ENCODE measurements at places on chromosomes 7 and 10. TPM values are rescaled to one million over a fixed set of nuclear protein-coding genes. Genes with fewer than 3 reads are reported as not detected.

The SLC26A4 gene
- 0.09 TPM for total RNA-seq

- H3K27me3 ChIP-seq = no peaks in the 10 kb centered on the region
- peaks cover 35% of the 10 kb centered on the region for H3K4me1 ChIP-seq
- no peak overlapping the region for H3K4me3 ChIP-seq
- H3K27ac ChIP-seq = no peak overlapping the region
These were observed 10.5 kb downstream of the RPS24 start for GRCh38 chr10:78044179-78044578.

GRCh38 chr7:78039790-78040776, 241.5 kb downstream of the PHTF2 start:
- H3K4me1 ChIP-seq = peaks cover 7% of the 10 kb centered on the region
- H3K27me3 ChIP-seq = peaks cover 12% of the 10 kb centered on the region
- H3K36me3 ChIP-seq = no peaks in the 10 kb centered on the region

DNA sequence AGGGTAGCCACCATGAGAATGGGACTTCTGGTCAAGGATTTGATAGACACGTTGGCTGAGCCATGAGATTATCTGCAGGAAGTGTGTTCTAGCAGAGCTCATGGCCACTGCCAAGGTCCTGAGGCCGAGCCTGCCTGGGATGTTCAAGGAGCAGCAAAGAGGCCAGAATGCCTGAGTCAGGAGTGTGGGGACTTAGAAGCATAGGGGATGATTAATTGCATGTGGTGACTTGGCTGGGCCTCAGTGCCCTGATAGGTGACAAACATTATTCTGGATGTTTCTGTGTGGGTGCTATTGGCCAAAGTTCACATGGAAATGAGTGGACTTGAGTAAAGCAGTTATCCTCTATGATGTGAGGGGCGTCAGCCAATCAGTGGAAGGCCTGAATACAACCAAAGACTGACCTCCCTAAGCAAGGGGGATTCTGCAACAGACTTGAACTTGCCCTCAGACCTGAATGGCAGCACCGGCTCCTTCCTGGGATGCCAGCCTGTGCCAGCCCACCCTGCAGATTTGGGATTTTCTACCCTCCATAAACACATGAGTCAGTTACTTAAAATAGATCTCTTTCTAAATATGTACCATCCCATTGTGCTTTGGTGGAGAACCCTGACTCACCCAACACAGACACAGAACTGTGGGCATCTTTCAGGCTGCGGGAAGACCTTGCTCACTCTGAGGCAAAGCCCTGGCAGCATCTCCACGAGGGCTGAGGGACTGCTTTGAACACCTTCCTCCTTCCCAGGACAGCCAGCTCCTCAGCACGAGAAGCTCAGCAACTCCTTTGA, 363.9 kb upstream of the MGMT start:
- DNase-seq = no peak
- H3K36me3 ChIP-seq = no peaks in the 10 kb centered on the region
- H3K27me3 ChIP-seq = no peaks in the 10 kb centered on the region
- H3K4me3 ChIP-seq = no peak overlapping the region
- no peak overlapping the region for H3K27ac ChIP-seq

DNA sequence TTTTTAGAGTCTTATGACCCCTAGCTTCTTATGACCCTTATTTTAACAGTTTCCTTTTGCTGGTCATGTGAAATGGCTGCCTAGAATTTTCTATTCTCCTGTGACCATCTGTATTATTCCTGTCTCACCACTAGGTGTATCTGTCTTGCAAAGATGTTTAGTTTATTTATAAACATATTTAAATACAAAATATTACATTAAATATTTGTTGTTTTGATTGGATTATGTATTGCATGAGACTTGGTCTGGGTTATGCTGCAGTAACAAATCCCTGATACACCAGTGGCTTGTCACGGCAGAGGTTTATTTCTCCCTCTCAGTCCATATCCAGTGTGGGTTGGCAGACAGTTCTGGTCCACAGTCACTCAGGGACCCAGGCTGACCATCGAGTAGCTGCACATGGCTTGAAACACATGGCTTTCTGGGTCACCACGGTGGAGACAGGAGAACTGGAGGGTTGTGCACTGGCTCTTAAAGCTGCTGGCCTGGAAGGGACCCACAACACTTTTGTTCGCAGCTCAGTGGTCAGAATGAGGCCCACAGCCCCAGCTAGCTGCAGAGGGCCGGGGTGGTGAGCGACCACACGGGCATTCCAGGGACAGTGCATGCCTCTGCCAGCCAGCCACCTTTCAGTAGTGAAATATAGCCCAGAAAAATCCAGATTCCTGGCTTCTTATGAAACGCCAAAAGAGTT, 7.4 kb downstream of the RASSF4 start:
- peak overlapping the region; percentile 72 for H3K27ac ChIP-seq
- peak; percentile 68 for DNase-seq
- peaks cover 100% of the 10 kb centered on the region for H3K4me1 ChIP-seq
- H3K36me3 ChIP-seq = peaks cover 13% of the 10 kb centered on the region

- no peaks in the 10 kb centered on the region for H3K27me3 ChIP-seq
- no peaks in the 10 kb centered on the region for H3K4me1 ChIP-seq
- H3K36me3 ChIP-seq = no peaks in the 10 kb centered on the region
- no peak overlapping the region for H3K4me3 ChIP-seq
- H3K27ac ChIP-seq = no peak overlapping the region
These were observed 95.5 kb upstream of the FAM20C start for GRCh38 chr7:96861-97260.

DNA sequence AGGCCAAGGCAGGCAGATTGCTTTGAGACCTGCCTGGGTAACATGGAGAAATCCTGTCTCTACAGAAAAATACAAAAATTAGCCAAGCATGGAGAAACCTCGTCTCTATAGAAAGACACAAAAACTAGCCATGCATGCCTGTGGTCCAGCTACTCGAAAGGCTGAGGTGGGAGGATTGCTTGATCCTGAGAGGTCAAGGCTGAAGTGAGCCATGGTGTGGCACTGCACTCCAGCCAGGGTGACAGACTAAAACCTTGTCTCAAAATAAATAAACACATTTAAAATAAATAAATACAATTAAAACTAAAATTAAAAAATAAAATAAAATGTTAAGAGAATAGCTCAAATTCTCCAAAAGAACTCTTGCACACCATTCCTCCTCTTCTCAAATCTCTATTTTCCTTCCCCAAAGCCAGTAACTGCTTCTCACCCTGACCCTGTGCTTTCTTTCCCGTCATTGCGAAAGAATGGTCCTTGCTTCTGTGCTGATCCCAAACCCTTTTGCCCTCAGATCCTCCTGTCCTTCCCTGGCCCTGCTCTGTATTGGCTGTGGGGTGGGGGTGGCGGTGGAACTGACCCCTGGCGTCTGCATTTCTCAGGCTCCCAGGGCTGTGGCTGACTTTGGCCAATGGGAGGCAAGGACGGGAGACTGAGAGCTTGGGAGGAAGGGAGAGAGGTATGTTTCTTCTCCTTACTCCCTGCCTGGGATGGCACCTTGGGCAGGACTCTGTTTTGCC, 12.4 kb downstream of the SRGN start:
- H3K4me3 ChIP-seq = no peak overlapping the region
- H3K36me3 ChIP-seq = peaks cover 37% of the 10 kb centered on the region
- no peak for DNase-seq
- H3K4me1 ChIP-seq = no peaks in the 10 kb centered on the region

The PRLHR gene
- total RNA-seq = not detected

- no peaks in the 10 kb centered on the region for H3K27me3 ChIP-seq
- peaks cover 78% of the 10 kb centered on the region for H3K36me3 ChIP-seq
- no peaks in the 10 kb centered on the region for H3K4me1 ChIP-seq
- H3K27ac ChIP-seq = no peak overlapping the region
These were observed 64.6 kb downstream of the OGDH start for GRCh38 chr7:44671069-44671468.

The AGAP4 gene
- total RNA-seq = 27.7 TPM

The CDH23 gene
- 15.1 TPM for total RNA-seq

The BCL7B gene
- 43.6 TPM for total RNA-seq

The ARPC1A gene
- 93.7 TPM for total RNA-seq

DNA sequence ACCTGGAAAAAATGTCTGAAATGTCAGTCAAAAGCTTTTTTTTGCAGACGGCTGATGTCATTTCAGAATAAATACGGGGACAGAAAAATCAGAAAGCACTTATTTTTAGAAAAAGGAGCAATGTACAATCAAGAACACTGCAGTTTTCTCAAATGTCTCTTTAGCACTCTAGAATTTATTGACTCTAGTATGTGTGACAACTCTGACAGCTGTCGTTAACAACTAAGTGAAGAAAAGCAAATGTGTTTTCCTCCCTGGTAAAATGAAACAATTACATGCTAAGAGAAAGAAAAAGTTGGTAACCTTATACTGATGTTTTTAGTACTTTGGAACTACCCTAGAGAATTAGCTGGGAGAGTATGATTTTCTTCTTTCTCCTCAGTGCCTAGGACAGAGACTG, 497.4 kb downstream of the GRM8 start:
- no peaks in the 10 kb centered on the region for H3K36me3 ChIP-seq
- H3K27ac ChIP-seq = no peak overlapping the region
- no peaks in the 10 kb centered on the region for H3K4me1 ChIP-seq
- H3K27me3 ChIP-seq = no peaks in the 10 kb centered on the region

The RET gene
- total RNA-seq = not detected

- H3K27ac ChIP-seq = no peak overlapping the region
- no peak for DNase-seq
- no peaks in the 10 kb centered on the region for H3K36me3 ChIP-seq
- H3K27me3 ChIP-seq = no peaks in the 10 kb centered on the region
- no peak overlapping the region for H3K4me3 ChIP-seq
These were observed 313.6 kb upstream of the PODXL start for GRCh38 chr7:131869986-131870385.

The HPSE2 gene
- total RNA-seq = not detected

DNA sequence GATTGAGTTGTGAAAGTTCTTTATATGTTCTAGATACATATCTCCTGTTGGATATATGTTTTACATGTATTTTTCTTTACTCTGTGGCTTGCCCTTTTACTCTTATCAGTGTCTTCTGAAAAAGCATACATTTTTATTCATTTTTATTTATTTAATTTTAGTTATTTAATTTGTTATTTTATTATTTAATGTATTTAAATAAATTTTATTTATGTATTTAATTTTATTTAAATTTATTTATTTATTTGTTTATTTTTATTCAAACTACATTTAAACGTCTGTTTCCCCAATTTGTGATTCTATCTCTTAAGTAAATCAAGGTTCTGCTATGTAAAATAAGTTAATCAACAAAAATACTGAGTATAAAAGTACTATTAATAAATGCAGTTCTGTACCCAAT, 279.1 kb upstream of the AKR1E2 start:
- H3K27me3 ChIP-seq = no peaks in the 10 kb centered on the region
- no peak for DNase-seq
- no peak overlapping the region for H3K27ac ChIP-seq
- H3K4me3 ChIP-seq = no peak overlapping the region

DNA sequence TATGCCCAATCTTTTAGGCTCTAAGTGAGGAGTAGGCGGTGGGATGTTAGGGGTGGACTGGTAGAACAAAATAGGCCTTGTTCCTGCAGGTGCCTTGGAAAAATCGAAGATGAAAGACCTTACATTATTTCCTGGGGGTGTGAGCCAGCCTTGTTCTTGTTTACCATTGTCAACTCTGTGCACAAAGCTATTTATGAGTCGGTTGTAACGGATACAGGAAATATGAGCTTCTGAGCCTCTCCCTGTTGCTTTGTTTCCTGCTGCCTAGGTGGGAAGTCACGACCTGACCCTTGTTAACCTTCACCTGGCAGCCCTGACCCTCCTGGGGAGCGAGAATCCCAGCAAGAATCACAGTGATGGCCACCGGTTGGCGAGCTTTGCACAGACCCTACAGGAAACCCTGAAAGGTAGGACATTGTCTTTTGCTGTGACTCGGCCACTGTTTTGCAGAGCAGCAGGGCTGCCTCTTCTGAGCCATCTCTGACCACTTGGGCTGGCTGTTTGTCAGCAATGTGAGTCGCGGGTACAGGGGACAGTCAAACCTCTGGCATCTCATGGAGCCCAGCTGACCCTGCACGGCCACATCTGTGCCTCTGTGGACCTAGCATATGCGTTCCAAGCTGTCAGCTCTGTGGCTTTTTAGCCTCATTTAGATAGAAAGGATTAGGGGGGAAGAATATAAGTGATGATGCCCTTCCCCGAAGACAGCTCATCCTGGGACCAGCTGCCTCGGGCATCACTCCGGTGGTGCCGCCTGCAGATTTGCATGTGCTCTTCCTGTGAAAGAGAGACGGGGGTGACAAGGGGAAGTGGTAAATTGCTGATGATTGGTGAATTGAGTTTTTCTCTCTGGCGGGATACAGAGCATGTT, 102.1 kb upstream of the ANLN start:
- peak overlapping the region; percentile 6 for H3K27ac ChIP-seq
- DNase-seq = peak; percentile 84
- peaks cover 83% of the 10 kb centered on the region for H3K4me1 ChIP-seq
- peaks cover 3% of the 10 kb centered on the region for H3K27me3 ChIP-seq

The OLAH gene
- total RNA-seq = 17.5 TPM

DNA sequence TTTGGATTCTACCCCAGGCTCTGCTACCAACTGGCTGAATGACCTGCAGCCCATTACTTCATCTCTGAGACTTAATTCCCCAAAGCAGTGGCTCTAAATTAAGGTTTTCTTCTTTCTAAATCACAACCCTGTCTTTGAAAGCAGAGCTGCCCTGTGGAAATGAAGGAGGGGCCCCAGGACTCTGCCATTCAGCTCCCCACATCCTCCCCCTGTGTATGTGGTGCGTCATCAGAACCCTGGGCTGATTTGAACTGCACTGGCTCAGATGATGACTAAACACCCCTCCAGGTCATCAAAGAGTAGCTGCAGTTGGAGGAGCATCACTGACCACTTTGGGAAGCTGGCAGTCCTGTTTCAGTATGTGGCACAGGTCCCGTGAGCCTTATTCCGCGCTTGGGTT, 46.6 kb downstream of the BPGM start:
- no peak overlapping the region for H3K4me3 ChIP-seq
- DNase-seq = no peak
- H3K27me3 ChIP-seq = no peaks in the 10 kb centered on the region
- H3K36me3 ChIP-seq = no peaks in the 10 kb centered on the region
- peak overlapping the region; percentile 63 for H3K27ac ChIP-seq

The ADAM12 gene
- 1.1 TPM for total RNA-seq

- no peaks in the 10 kb centered on the region for H3K27me3 ChIP-seq
- H3K4me3 ChIP-seq = no peak overlapping the region
- peak overlapping the region; percentile 29 for H3K27ac ChIP-seq
- no peaks in the 10 kb centered on the region for H3K4me1 ChIP-seq
- H3K36me3 ChIP-seq = no peaks in the 10 kb centered on the region
These were observed 15.4 kb downstream of the TAS2R60 start for GRCh38 chr7:143458681-143459080.

GRCh38 chr7:133284092-133284491, 31.2 kb downstream of the EXOC4 start:
- DNase-seq = no peak
- H3K36me3 ChIP-seq = peaks cover 33% of the 10 kb centered on the region
- H3K27me3 ChIP-seq = no peaks in the 10 kb centered on the region

- no peaks in the 10 kb centered on the region for H3K36me3 ChIP-seq
- H3K27me3 ChIP-seq = no peaks in the 10 kb centered on the region
- no peak overlapping the region for H3K4me3 ChIP-seq
- H3K27ac ChIP-seq = no peak overlapping the region
- no peak for DNase-seq
These were observed 41.8 kb upstream of the HERPUD2 start for GRCh38 chr7:35736725-35737124.

- no peak overlapping the region for H3K4me3 ChIP-seq
- H3K27ac ChIP-seq = no peak overlapping the region
- no peak for DNase-seq
- H3K27me3 ChIP-seq = no peaks in the 10 kb centered on the region
- no peaks in the 10 kb centered on the region for H3K36me3 ChIP-seq
- H3K4me1 ChIP-seq = peaks cover 24% of the 10 kb centered on the region
These were observed 177.7 kb downstream of the PRKCQ start for GRCh38 chr10:6402349-6402709.

The CCDC146 gene
- total RNA-seq = 21.3 TPM

The CARD11 gene
- 69.2 TPM for total RNA-seq

The SLC37A3 gene
- total RNA-seq = 71.9 TPM
